M059J (cell line): ENCODE measurements at places on chromosomes 2 and 18.

DNA sequence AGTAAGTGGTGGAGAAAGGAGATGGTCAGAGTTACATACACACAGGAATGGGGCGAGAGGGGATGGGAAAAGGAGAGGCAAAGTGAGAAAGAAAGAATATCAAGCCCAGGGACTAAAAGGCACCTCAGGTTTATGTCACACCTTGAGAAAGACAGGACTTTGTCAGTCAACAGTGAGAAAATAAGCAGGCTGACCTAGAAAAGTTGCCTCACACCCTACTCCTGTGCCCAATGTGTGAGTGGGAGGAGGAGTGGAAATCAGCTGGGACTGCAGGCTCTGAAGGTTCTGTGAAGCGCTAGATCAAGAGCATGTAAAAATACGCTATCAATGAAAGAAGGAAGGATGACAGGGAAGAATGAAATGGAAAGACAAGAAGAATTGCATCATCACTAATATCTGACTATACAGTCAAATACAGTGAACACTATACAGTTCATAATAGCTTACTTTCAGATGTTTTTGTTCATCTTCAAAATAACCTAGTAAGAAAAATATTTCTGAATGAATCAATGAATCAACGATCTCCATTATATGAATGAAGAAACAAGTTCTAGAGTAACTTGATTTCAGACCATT is 10.7 kb downstream of the VPS54 start:
- no peak for DNase-seq

GRCh38 chr18:47953471-47953931 is 23.0 kb upstream of the SMAD2 start:
- DNase-seq, result peak; percentile 91

- no peak for DNase-seq
Observed at GRCh38 chr18:63892566-63892965, 5.1 kb downstream of the SERPINB2 start.

DNA sequence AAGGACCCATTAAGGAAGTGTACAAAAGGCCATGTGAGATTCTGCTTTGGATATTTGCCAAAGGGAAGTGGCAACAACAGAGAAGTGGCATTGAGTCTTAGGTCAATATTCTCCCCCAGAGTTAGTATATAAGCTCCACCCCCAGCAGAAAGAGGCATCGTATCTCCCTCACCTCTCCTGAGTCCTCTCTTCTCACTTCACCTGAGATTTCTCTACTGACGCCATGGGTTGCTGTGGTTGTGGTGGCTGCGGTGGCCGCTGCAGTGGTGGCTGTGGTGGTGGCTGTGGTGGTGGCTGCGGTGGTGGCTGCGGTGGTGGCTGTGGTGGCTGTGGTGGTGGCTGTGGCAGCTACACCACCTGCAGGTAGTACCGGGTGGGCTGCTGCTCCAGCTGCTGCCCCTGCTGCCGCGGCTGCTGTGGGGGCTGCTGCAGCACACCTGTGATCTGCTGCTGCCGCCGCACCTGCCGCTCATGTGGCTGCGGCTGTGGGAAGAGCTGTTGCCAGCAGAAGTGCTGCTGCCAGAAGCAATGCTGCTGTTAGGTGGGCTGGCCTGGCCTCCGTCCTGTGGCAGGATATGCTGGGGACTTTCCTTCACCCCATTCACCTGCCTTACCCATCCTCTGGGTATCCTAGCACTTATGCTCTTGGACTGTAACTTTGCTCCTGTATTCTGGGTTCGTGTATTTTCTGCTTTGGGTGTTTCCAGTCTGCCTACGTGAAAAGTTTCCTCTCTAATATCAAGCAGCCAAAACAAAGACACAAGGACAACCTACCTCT is 5.9 kb downstream of the SCYGR3 start:
- no peak for DNase-seq

DNA sequence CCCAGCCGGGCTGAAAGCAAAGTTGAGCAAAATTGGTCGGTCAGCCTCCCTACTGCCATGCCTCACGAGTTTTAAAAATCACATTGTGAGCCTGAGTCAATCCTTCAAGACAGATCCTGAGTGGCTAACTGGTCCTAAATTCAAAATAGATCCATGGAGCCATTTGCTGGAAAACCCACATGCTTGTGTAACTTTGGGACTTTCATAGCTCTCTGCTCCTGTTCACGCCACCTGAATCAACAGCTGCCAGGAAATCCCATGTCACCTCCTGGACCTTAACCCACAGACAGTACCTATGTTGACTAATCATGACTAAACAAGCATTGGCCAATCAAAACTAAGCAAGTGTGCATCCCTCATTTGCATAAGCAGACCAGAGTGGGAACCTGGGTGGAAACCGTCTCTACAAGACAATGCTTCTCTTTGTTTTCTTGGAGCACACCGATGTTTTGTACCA is 42.8 kb upstream of the LDLRAD4 start:
- DNase-seq, result peak; percentile 17

GRCh38 chr2:75865702-75866101 is 155.0 kb upstream of the GCFC2 start:
- no peak for DNase-seq

- peak; percentile 1 for DNase-seq
Observed at GRCh38 chr2:145846982-145847381, 1327.1 kb upstream of the ZEB2 start.

DNA sequence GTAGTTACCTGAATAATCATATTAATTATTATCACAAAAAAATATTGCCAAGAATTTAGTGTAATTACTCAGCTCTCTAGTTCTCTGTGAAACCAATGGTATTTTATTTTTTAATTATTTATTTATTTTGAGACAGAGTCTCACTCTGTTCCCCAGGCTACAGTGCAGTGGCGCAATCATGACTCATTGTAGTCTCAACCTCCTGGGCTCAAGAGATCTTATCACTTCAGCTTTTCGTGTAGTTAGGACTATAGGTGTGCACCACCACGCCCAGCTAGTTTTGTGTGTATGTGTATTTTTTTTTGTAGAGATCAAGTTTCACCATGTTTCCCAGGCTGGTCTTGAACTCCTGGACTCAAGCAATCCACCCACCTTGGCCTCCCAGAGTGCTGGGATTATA is 440.4 kb upstream of the CDH20 start:
- peak; percentile 95 for DNase-seq

- DNase-seq, result no peak
Observed at GRCh38 chr2:222736301-222736700, 64.8 kb downstream of the MOGAT1 start.

- DNase-seq, result peak; percentile 51
Observed at GRCh38 chr2:25567406-25567805, 106.0 kb downstream of the DTNB start.

DNA sequence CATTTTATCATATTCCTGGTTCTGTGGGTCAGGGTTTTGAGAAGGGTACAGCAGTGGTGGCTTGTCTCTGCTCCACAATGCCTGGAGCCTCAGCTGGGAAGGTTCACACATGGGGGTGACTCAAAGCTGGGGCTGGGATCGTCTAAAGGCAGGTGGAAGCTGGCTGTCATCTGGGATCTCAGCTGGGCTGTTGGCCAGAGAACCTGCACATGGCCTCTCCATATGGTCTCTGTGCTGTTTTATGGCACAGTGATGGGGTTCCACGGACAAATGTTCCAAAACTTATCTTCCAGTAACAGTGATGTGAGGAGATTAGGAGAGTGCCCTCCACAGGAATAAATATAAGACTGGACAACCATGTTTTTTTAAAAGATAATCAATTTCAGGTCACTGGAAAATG is 191.4 kb downstream of the SS18 start:
- DNase-seq, result peak; percentile 5

DNA sequence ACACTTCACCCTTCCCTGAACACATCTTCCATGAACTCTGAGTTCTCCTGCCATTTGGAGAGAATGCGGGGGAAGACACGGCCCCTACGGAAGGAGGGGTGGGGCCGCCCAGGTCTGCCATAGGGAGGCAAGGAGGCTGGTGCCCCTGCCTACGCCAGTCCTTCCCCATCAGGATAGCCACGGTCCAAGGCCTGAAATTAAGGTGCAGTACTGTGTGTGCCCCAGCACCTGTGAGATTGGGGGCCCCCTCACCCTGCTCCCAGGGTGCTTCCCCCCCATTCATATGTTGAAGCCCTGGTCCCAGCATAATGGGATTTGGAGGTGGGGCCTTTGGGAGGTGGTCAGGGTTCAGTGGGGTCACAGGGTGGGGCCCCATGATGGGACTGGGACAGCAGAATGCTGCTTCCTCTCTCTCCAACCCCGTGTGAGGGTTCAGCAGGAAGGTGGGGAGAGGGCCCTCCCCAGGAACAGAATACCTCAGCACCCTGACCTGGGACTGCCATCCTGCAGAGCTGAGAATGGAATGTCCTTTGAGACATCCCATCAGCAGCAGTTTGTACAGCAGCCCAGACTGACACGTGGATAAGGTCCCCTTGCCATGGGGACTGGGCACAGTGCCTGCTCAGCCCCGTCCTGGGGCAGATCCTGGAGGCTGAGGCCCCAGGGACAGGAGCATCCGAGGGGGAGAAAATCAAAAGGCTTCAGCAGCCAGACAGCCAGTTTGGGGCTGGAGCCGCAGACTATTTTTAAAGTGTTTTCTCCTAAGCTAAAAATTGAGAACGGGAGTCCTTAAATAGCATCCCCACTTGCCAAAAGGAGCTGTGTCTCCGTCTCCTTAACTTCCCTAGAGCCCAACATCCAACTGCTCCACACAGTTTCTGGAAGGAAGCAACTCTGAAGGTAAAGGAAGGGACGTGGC is 105.1 kb downstream of the NDUFA10 start:
- DNase-seq, result no peak

GRCh38 chr2:88261725-88262124 is 91.6 kb downstream of the THNSL2 start:
- no peak for DNase-seq

- no peak for DNase-seq
Observed at GRCh38 chr18:10522574-10522973, 3.3 kb upstream of the NAPG start.

- peak; percentile 91 for DNase-seq
Observed at GRCh38 chr2:58042486-58042970, 4.1 kb upstream of the VRK2 start.

DNA sequence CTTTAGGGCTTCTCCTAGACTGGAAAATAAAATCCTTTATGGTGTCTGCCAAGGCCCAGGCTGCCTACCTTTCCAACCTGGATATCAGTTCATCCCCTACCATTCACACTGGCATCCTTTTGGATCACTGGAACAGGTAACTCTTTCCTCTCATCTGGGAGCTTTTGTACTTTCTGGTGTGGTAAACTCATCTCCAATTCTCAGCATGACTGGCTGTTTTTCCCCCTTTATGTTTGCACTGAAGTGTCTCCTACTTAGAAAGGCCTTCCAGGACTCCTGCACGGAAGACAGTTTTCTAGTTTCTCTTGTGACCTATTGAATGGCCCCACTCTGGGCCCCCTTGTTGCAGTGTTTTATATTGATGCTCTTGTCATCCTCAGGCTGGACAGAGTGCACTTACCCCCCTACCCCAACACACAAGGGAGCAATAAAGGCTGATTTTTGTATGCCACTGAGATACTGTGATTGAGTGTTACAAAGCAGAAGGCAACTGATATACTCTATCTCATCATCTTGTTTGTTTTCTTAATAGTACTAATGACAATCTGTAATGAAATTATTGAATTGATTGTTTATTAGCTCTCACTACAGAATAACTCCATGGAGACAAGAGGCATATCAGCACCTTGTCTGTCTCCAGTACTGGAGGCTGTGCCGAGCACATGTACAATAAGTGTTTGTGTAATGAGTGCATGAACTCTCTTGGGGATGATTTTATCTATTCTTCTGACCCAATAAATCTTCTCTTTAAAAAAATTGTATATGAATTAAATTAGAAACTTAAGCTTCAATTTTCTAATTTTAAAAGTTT is 129.9 kb downstream of the PIEZO2 start:
- DNase-seq, result no peak

DNA sequence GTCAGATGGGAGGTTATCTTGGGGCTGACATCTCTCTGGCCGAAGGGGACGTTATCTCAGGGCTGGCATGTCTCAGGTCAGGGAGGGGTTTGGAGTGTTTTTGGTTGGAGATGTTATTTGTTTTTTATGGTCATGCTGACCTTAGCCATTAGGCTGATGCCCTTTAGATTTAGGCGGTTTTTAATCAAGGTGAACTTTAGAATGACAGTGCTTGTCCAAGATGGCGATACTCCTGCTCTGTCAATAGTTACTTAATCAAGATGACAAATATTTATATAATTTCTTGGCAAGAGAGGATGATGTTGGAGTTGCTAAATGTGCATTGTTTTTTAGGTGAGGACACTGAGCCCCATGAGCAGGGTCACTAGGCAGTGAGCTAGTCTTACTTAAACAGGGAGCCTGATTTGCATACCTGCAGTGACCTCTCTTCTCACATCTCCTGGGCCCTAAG is 34.5 kb downstream of the MERTK start:
- no peak for DNase-seq

GRCh38 chr2:144357623-144358373 is 162.1 kb downstream of the ZEB2 start:
- DNase-seq, result peak; percentile 98
